ENCODE measurements at places on chromosomes 5 and 9.
A peak's percentile ranks its signal among the peaks of the same experiment; 100 is the strongest.

GRCh38 chr5:56520986-56521730 lies 288.0 kb upstream of the ANKRD55 start:
- no peak for DNase-seq

DNA sequence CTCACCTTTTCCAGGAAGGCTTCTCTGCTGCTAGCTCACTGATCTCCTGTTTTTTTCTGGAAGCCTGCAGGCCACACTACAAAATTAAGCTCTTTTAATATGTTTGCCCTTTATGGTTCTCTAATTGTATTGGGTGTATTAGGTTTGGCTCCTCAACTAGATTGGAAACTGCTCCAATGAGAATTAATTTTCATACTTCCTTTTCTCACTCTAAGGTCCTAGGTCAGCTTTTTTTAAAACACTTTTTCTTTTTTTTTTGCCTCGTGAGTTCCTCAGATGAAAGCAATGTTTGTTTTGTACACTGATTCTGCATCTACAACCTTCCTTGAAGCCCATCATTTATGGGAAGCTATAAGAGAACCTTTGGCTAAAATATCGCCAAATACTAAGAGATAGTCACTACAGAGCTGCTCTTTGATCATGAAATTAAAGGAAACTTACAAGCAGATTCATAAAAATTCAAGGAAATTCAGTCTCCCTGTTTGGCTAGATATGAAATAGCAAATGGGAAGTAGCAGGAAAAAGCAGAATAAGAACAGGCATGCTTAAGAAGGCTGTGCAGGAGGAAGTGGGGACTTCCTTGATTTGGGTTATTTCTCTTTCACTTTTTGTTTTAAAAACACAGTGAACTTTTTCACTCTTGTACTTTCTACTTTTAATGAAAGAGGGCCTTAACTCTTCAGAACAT lies 55.2 kb upstream of the FYB1 start:
- DNase-seq = no peak

DNA sequence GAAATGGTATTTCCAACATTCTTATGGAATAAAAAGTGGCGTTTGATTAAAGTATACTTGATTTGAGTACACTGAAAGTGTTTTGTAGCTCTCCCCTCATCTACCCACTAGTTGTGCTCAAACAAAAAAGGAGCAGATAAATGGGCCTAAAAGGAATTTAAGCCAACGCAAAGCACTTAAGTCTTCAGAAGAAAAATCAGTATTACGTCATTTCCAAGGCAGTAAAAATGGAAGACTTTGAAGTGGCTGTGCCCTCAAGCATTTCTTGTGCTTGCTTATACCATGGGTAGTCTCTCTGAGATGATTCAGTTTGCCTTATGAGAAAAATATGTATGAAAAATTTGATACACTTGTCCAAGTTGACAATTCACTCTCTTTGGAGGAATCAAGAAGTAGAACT lies 279.9 kb upstream of the CD180 start:
- no peak for DNase-seq

DNA sequence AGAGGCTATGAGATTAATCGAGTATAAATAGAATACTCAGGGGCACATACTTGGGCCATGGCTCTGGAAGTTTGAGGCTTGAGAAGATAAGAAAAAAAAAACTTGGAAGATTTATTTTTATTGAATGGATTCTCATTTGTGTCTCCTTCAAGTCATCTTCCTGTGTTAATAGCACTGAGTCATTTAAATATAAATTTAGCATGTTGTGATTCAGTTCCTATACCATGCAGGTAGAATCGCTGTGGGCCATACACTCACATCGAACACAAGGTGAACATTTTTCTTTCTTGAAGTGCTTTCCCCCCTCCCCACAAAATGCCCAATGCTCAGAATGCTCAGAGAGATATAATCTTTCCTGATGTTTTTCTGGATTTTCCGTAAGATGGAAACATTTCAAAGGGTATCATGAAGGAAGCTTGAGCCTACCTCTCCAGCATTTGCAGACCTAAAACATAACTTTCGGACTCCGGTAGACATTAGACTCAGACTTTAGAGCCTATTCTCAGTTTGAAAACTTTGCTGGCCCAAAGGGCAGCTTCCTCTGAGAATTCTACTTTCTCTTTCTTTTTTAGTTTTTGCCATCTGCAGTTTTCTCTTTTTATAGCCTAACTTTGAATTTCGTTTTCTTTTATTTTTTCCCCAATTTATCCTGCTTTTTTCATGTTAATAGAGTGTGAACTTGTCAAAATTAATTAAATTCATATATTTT lies 737.6 kb upstream of the NUDT12 start:
- DNase-seq = no peak

GRCh38 chr5:168217497-168217896 lies 73.9 kb upstream of the WWC1 start:
- no peak for DNase-seq

DNA sequence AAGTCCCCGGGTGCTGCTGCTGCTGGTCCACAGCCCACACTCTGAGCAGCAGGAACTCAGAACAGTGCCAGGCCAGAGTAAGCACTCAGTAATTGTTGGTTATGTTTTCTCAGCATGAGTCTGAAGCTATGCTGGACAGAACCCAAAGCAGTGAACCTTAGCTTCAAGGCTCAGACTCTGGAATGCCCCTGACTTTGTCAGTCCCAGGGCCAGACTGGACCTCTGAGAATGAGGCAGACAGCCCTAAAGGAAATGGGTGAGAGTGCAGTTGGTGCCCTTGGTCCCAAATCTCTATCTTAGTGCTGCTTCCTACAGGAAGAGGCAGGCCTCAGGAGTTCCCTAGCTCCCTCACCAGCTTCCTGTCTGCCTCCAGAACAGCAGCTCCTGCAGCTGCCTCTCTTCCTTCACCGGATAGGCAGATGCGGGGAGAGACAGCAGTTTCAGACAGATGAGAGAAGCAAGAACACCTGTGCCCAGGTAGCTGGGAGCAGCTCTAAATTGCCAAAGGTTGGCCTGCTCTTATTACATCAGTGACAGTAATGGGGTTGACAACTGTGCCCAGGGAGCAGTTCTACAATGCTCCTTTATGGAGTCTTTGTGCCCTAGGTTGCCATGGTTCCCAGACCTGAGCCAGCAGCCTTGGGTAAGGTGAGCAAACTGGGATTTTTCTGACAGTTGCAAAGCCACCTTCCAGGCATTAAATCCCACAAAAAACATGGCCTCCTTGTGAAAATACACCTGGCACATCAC lies 82.2 kb upstream of the CXCL14 start:
- DNase-seq = no peak

DNA sequence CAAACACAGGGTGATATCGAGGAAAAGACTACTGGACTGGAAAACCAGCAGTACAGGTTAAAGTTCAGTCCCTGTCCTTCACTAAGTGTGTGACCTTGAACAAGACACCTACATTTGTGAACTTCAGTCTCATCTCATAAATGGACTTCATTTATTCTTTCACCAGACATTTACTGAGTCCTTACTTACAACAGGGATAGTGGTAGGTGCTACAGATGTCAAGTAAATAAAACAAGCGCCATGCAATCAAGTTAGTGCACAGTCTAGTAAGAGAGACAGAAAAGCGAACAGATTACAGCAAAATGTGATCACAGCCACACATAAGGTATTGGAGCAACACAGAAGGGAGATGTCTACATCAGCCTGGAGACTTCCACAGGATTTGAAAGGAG lies 413.2 kb downstream of the ACTL7B start:
- no peak for DNase-seq

GRCh38 chr5:163914910-163915309 lies 409.5 kb downstream of the MAT2B start:
- DNase-seq = no peak

GRCh38 chr9:125527471-125528002 lies 179.5 kb downstream of the MAPKAP1 start:
- no peak for DNase-seq

DNA sequence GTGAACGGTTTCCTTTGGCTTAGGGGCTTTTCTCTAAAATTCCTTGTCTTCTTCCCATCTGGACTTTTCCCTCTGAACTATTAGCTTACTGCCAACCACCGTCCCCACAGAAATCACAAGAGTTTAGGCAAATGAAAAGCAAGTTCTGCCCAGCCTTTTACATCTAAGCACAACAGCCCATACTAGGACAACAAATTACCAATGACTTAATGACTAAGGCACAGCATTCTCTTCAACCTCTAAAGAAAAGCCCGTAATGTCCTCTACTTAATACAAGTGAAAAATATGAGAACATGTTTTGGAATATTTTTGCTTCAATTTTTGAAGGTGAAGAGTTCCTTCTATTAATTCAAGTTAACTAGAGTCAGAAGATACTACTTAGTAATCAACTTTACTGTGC lies 1.2 kb downstream of the ZBTB5 start:
- no peak for DNase-seq

DNA sequence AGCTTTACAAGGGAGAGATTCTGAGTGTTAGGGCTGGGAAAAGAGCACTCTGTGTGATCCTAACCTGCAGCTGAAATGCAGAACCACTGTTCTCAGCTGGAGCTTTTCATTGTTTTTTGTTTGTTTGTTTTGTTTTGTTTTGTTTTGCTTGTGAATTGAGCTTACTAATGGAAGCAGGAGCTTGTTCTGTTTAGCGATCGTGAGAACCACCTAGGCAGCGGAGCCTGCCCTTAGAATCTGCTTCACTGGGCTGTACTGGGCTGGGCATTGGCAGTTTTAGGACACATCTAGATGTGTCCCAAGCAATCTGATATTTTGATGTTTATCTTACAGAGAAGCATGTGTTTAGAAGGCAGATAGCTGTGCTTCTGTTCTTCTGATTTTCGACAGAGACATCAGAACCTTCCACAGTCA lies 14.3 kb downstream of the SYK start:
- DNase-seq = no peak

DNA sequence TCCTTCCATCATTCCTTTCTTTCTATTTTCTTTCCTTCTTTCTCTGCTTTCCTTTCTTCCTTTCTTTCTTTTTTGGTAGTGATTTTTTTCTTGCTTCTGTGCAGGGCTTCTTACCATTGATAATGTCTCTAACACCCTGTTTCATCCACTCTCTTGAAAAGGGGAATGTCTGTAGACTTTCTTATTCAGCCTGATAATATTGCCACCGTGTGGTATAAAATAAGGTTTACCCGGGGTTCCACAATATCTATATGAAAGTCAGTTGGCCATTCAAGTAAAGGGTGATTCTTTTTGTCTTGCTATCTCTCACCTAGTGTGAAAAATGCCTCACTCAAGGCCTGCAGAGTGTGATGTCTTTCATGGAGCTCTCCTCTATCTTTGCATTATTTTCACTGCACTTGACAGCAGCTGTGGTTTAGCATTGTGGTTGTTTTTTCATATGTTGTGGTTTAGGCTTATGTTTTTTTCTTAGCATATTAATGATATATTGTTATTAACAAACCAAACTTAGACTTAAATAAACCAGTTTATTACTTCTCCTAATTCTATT lies 153.9 kb downstream of the CSNK1G3 start:
- DNase-seq = no peak

DNA sequence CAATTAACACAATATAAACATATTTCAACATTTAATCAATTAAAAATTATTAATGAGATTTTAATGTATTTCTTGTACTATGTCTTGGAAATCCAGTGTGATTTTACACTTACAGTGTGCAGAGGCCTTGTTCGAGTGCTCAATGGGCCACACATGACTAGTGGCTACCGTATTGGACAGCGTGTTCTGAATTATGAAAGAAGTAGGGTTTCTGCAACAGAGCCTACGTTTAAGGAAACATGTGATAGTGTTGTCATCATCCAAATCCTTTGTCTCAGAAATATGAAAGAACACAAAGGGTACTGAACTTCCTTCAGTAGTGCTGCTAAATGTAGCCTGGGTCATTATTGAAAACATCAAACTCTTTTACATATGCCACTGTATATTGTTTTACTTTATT lies 29.5 kb downstream of the NPR3 start:
- no peak for DNase-seq

DNA sequence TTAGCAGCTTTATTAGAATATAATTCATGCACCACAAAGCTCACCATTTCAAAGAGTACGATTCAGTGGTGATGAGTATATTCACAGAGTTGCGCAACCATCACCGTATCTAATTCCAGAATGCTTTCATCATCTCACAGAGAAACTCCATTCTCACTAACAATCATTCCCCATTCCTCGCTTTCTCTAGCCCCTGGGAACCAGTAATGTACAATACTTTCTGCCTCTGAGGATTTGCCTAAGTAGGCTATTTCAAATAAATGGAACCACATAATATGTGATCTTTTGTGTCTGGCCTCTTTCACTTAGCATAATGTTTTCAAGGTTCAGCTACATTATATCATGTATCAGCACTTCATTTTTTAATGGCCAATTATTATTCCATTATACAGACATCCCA lies 145.1 kb upstream of the ADAMTS16 start:
- DNase-seq = no peak

DNA sequence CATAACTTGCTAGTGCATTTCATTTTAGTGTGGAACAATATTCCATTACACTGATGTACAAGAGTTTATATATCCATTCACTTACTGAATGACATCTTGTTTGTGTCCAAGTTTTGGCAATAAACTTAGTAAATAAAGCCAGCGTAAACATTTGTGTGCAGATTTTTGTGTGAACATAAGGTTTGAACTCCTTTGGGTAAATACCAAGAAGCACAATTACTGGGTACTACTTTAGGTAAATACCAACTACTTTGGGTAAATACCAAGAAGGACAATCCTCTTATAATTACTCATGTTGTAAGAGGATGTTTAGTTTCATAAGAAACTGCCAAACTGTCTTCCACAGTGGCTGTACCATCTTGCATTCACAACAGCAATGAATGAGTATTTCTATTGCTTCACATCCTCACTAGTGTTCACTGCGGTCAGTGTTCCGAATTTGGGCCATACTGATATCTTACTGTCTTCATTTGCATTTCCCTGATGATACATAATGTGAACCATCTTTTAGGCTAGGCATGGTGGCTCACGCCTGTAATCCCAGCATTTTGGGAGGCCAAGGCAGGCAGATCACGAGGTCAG lies 2.3 kb upstream of the SYK start:
- DNase-seq = no peak

DNA sequence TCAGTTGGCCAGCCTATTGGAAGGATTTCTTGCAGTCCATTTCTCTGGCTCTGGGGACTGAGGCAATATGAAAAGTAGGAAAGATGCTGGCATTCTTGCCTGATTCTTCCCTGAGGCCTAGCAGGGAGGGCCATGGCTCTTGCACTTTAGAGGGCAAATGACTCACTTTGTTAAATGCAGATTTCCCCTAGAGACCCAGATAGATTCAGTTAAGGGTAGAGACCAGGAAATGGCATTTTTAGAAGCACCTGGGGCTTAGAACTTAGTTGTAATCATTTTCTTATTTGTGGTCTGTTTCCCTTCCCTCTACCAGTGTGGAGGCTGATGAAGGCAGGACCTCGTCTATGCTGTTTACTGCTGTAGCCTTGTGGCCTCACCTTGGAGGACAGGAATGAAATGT lies 112.8 kb upstream of the NR3C1 start:
- no peak for DNase-seq

- no peak for DNase-seq
These were observed 32.7 kb downstream of the SMC5 start for GRCh38 chr9:70291446-70291845.

GRCh38 chr9:97794666-97795065 lies 58.4 kb upstream of the FOXE1 start:
- no peak for DNase-seq

- DNase-seq = peak; percentile 20
These were observed 476.6 kb upstream of the WWC1 start for GRCh38 chr5:167814828-167815227.

Data from hepatic stellate cell (primary cell).